ENCODE measurements at places on chromosomes 5 and 9. TPM values are rescaled to one million over a fixed set of nuclear protein-coding genes. Genes with fewer than 3 reads are reported as not detected.

Gene TIFAB
- 0.09 TPM for total RNA-seq

Gene PCDHAC1
- total RNA-seq = 0.15 TPM

Gene PHYKPL
- 180 TPM for total RNA-seq

Gene CSF1R
- 6.9 TPM for total RNA-seq

Gene EQTN
- total RNA-seq = 0.45 TPM

Gene GARNL3
- total RNA-seq = 7.3 TPM

Gene FANCC
- total RNA-seq = 13.8 TPM

Gene GGTA1
- 5.6 TPM for total RNA-seq

Gene OLFM1
- total RNA-seq = 6.0 TPM

Gene OR1Q1
- total RNA-seq = not detected

Gene SLC22A4
- total RNA-seq = 3.8 TPM

Gene TAF1L
- total RNA-seq = not detected

Gene ZNF462
- total RNA-seq = 33.4 TPM
